ENCODE measurements at places on chromosomes 3 and 15.

GRCh38 chr3:171959532-171960089, 79.8 kb upstream of the FNDC3B start:
- no peak for DNase-seq

- no peak for DNase-seq
Measured at GRCh38 chr3:114953800-114954199, 193.3 kb downstream of the ZBTB20 start.

DNA sequence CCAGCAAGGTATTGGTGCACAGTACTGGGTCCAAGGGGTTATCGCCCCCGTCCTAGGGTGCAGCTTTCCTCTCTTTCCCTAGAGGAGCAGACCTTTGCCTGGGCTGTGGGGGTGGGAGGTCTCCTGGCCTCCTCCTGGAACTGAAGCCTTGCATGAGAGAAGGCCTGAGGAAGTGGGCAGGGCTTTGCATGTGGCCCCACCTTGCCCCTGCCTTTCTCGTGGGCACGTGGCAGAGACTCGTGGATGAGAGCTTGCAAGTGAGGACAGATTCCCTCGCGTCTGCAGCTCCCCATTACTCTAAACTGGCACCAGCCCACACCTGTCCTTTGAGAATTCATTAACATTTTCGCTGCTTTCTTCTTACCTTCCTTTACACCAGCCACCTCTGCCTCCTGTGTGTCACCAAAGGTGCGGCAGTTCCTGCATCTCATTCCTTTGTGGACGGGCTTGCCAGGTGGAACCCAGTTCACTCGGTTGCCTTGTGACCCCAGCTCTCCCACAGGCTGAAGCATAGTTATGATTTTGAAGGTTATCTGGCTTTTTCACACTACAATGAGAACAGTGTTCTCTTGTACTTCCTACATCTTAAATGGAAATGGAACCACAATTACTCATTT, 40.9 kb upstream of the NR2C2 start:
- no peak for DNase-seq

GRCh38 chr3:164498917-164499316, 579.4 kb downstream of the SI start:
- no peak for DNase-seq

DNA sequence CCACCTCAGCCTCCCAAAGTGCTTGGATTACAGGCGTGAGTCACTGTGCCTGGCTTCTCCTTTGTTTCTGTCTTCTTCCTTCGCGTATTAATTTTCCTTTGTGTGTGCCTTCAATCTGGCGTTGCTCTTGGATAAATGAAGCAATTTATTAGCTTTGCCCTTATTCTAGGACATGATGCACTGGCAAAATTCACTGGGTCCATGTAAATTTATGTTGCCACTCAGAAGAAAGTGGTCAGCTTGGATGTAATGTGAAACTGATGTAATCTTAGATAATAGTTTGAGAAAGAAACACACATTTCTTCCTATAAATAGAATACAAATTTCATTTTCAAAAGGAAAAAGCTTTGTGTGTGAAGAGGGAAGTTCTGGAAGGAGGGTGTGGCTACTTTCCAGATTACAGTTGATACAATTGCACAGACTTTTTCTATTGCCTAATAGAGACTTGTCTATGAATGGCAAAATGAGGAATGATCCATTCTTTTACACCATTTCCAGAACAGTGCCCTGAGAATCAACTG, 23.3 kb upstream of the ATP1B3 start:
- peak; percentile 43 for DNase-seq

DNA sequence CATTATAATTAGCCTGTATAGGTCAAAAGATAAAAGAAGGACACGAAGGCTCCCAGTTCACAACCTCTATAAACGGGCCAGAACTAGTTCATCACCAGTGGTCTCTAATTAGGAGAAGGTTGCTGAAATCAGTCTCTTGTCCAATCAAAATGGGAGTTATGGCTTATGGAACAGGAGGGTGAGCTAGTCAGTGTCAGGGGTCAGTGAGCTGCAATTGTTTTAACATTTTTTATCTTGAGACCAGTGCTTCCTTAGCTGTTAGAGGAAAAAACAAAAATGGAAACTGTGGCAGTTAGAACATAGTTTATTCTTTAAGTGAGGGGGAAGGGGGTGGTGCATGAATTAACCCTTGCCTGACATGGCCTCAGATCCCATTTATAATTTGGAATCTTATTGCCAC, 141.7 kb downstream of the KCNMB2 start:
- no peak for DNase-seq

DNA sequence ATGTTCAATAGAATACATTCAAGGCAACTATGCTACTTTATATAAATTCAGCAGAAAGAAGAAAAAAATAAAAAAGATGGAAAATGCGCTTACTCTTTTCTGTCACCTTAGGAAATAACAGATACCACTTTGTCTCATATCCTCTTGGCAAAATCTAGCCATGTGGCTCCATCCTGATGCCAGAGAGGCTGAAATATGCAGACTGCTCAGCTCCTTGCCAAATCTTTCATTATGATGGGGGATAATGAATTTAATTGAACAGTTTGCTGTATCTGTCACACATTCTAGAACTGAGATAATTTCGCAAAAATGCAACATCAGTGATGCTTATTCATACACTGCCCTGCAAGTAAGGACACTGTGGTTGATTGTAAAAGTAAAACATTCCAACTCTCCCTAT, 1081.5 kb downstream of the PLOD2 start:
- DNase-seq: no peak

DNA sequence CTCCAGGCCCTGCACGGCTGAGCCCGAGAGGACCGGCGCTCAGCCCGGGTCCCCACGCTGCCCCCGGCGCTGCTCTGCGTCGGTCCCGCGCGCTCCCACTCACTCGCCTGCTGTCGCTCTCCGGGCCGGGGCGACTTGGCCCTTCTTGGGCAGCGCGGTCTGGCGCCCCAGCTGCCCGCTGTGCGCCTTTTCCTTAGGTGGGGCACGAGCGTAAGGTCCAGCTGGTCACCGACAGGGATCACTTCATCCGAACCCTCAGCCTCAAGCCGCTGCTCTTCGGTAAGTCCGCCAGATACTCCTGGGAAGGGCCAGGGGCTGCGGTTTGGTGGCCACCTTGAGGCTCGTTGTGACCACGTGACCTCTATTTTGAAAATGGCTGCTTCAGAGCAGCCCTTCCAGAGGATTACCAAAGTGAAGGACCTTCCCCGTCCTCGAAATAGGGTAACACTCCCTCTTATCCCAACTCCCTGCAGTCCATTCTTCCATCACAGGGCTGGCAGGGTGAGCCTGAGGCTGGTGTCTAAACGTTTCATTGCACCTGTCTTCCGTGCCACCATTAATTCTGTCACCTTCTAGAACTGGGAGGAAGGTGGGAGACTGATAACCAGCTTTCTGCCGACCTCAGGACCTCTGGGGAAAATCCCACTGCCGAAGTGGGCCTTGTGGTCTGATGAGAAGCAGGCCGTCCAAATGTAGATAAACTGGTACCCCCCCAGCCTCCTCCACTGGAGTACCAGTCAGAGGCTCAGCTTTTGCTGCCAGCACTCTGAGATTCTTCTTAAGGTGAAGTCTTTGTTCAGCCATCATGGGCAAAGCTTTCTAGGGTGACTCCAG, 812 bp downstream of the P4HTM start:
- peak; percentile 48 for DNase-seq

DNA sequence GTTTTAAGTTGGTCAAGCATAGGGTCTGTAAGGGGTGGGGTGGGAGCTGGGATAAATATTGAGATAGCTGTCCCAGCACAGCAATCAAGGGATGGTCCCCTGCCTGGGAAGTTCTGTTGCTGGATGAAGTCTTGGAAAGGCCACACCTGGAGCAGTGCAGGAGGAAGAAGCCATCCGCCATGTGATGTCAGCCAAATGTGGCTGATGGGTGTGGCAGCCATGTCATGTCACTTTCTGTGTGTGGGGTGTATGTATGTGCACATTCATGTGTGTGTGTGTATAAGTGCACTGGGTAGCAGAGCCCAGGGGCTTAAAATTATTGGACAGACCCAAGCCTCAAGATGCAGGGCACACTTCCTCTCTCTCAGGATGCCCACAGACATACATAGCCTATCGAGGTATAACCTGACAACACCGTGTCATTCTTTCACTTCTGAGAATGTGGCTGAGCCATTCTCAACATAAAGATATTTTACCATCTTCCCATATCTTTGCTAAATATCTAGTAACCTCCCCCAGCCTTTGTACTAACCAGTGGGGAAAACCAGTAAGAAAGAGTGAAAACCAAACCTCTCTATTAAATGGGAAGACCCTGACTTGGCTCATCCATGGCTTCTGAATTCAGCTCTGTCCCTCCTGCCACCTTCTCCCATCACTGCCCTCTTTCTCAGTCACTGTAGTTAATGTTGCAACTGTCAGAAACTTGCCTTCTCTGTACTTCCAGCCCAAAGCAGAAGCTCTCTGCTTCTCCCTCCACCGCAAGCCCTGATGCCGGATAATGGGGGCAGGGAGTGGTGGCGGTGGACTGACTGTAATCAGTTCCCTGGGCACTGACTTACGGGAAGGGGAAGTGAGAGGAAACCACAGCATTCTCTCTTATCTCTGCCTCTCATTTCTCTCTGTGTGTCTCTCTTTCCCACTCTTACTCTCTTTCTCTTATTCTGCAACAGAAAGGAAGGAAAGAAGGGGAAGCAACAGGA, 11.2 kb downstream of the TNFSF10 start:
- peak; percentile 92 for DNase-seq

DNA sequence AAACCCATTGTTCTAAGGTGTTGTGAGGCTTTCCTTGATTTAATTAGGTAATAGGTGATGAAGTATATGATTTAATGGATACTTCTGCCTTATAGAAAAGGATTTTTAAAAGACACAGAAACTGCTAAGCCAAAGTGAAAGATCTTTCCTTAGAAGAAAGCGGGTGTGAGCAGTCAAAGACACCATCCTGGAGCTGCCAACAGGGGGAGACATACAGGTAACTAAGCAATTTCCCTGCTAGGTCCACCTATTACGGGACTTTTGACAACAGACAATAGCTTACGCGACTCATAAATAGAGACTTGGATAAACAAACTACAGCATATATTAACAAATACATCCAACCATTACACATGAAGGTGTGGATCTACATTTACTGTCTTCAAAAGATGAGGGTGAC, 669.5 kb downstream of the SQOR start:
- DNase-seq: peak; percentile 6

DNA sequence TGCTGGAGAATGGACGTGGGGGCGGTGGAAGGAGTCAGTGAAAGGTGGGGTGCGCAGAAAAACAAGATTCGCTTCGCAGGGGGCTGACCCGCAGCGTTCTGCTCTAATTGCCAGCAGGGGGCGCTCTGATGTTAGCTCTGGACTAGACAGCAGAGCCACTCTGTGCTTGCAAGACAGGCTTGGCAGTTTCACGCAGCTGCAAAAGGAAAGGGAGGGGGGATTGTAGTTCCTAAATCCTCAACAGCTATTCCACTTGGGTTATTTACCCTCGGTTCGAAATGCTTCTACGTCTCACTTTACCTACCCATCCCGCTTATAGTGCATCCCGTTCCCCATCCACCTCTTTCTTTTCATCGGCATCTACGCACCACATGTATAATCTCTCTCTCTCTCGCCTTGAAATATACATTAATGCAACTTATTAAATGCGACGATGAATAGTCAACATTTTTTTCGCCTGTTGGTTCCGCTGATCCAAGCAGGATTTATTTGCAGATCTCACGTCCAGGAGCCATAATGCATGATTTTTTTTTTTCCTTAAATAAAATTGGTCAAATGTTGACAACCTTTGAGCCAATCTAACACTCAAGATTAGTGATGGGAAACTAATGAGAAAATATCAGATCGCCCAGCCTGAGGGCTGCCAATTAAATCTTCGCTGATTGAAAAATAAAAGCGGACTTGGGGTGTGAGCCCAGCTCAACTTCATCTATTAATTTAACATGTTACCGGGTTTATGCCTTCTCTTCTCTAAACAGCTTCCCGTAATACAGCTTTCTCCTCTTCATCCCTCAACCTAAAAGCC, 216.4 kb downstream of the MEIS2 start:
- peak; percentile 31 for DNase-seq

GRCh38 chr15:70480196-70480856, 283.0 kb downstream of the UACA start:
- peak; percentile 91 for DNase-seq

DNA sequence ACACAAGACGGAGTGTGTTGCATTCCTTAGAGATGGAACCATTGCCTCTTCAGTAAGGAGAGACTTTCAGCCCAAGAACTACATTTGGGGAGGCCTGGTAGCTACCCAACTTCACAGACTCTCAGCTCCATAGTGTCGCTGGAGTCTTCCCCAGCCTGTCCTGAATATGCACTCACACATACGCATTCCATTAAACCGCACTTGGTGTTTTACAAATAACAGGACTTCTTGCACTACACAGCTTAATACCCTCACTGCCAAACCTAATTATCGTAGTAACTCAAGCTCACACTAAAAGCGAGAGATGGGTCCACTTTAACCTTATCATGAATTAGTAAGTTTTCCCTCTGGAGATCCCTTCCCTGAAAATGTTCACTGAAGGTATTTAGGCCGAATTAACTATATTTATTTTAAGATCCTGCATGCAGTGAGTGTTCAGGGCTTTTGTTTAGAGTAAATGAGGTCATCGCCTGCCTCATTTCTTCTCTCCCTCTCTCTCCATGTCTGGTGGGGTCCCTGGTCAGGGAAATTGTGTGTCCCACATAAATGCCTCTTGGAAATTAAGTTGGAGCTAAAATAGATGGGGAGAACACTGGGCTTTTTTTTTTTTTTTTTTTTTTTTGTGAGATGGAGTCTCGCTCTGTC, 171.9 kb downstream of the FAM43A start:
- no peak for DNase-seq

GRCh38 chr3:8645712-8646111, 1.1 kb upstream of the SSUH2 start:
- no peak for DNase-seq

GRCh38 chr3:22977042-22977441, 226.1 kb upstream of the UBE2E2 start:
- no peak for DNase-seq

- no peak for DNase-seq
Measured at GRCh38 chr15:85451099-85451700, 70.8 kb downstream of the AKAP13 start.

DNA sequence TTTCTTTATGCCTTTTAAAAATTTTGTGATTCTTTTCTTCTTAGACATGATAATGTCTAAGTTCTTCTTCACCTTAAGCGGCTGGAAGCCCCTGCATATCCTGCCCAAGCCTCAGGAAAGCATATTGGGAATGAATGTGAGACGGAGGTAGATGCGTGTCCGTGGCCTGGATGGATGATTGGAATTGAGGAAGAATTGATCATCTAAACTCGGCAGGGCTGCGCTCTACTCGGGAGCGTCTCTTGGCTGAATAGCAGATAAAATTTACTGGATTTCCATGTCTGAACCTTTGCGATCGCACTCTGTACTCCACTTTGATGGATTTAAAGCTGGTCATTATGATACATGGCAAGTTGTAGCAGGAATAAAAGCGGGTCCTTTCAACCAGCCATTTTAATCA, 406.7 kb upstream of the ONECUT1 start:
- no peak for DNase-seq

Data from HL-60 (cell line).